ENCODE measurements at places on chromosomes 3 and 15. TPM values are rescaled to one million over a fixed set of nuclear protein-coding genes. Genes with fewer than 3 reads are reported as not detected.

Gene SLC2A2
- not detected for polyA plus RNA-seq

Gene FBXW12
- not detected for polyA plus RNA-seq

Gene STRIT1
- not detected for polyA plus RNA-seq

Gene GOLGA8O
- not detected for polyA plus RNA-seq

Gene PRR23A
- polyA plus RNA-seq: not detected

Gene KBTBD13
- not detected for polyA plus RNA-seq

Gene CKMT1A
- polyA plus RNA-seq: not detected

Gene STRA6
- polyA plus RNA-seq: not detected

Gene LINGO1
- polyA plus RNA-seq: not detected

Gene PLSCR2
- polyA plus RNA-seq: not detected

Gene NTRK3
- not detected for polyA plus RNA-seq

Gene ELP6
- 39.2 TPM for polyA plus RNA-seq

Gene CYFIP1
- polyA plus RNA-seq: 12.5 TPM

Gene MRPL3
- 54.6 TPM for polyA plus RNA-seq

Gene MGLL
- 8.6 TPM for polyA plus RNA-seq

Gene CLDN18
- polyA plus RNA-seq: not detected

Gene RLBP1
- polyA plus RNA-seq: not detected

Gene ATP13A4
- 0.85 TPM for polyA plus RNA-seq

Gene SATB1
- 11.5 TPM for polyA plus RNA-seq

Gene PRSS50
- polyA plus RNA-seq: not detected

Gene SLC27A2
- polyA plus RNA-seq: 0.83 TPM

Gene UCN2
- not detected for polyA plus RNA-seq

Gene ASB14
- 0.53 TPM for polyA plus RNA-seq

Gene SLC24A5
- polyA plus RNA-seq: not detected

Gene DNAH12
- polyA plus RNA-seq: not detected

Gene TP53BP1
- polyA plus RNA-seq: 10.7 TPM

Gene RAB43
- 3.9 TPM for polyA plus RNA-seq

Gene ARHGAP11A
- polyA plus RNA-seq: 2.4 TPM

Gene RBP2
- polyA plus RNA-seq: not detected

Gene GAP43
- polyA plus RNA-seq: not detected

Gene VGLL3
- not detected for polyA plus RNA-seq

Gene AMT
- polyA plus RNA-seq: 1.3 TPM

Gene IL5RA
- 2.8 TPM for polyA plus RNA-seq

Gene ERC2
- polyA plus RNA-seq: not detected

Gene IGSF11
- not detected for polyA plus RNA-seq

Gene TMEM207
- not detected for polyA plus RNA-seq

Measured in IgD-negative memory B cell (primary cell).